ENCODE measurements at places on chromosomes 7 and 10. TPM values are rescaled to one million over a fixed set of nuclear protein-coding genes. Genes with fewer than 3 reads are reported as not detected.

DNA sequence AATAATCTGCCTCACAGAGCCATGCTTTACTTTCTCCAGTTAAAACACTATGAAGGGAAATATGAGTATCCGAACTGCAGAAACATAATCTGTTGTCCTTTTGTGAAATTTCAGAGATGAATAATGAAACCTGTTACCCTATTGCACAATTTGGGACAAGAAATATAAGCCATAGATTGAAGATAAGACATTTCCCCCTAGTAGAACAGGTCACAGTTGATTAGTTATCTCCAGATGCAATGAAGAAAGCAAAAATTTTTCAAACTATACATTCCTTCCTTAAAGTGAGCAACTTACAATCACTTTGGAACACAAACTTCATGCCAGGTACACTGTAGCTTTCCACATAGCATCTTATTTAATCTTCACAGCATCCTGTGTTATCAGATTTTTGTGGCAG lies 2.3 kb upstream of the CHN2 start:
- no peaks in the 10 kb centered on the region for H3K36me3 ChIP-seq
- no peaks in the 10 kb centered on the region for H3K4me1 ChIP-seq
- DNase-seq, result no peak

- peaks cover 19% of the 10 kb centered on the region for H3K27me3 ChIP-seq
- no peaks in the 10 kb centered on the region for H3K36me3 ChIP-seq
- no peak overlapping the region for H3K27ac ChIP-seq
- no peak for DNase-seq
- H3K4me3 ChIP-seq, result no peak overlapping the region
These were observed 3.7 kb downstream of the EN2 start for GRCh38 chr7:155461631-155462030.

- H3K4me1 ChIP-seq, result no peaks in the 10 kb centered on the region
- no peak overlapping the region for H3K27ac ChIP-seq
- H3K27me3 ChIP-seq, result no peaks in the 10 kb centered on the region
- H3K36me3 ChIP-seq, result no peaks in the 10 kb centered on the region
- H3K4me3 ChIP-seq, result no peak overlapping the region
- DNase-seq, result no peak
These were observed 43.8 kb upstream of the DMBT1 start for GRCh38 chr10:122516734-122517133.

GRCh38 chr7:19011212-19011611 lies 106.2 kb downstream of the TWIST1 start:
- H3K36me3 ChIP-seq, result no peaks in the 10 kb centered on the region
- H3K4me1 ChIP-seq, result no peaks in the 10 kb centered on the region
- DNase-seq, result no peak
- no peak overlapping the region for H3K27ac ChIP-seq
- no peak overlapping the region for H3K4me3 ChIP-seq
- H3K27me3 ChIP-seq, result no peaks in the 10 kb centered on the region

DENND11 gene
- 18.5 TPM for total RNA-seq

- no peak for DNase-seq
- H3K36me3 ChIP-seq, result no peaks in the 10 kb centered on the region
- no peaks in the 10 kb centered on the region for H3K27me3 ChIP-seq
- no peaks in the 10 kb centered on the region for H3K4me1 ChIP-seq
These were observed 114.1 kb upstream of the ZMIZ1 start for GRCh38 chr10:78954689-78955088.

- H3K4me1 ChIP-seq, result no peaks in the 10 kb centered on the region
- no peak overlapping the region for H3K4me3 ChIP-seq
- H3K36me3 ChIP-seq, result no peaks in the 10 kb centered on the region
- no peak overlapping the region for H3K27ac ChIP-seq
These were observed 300.8 kb downstream of the SDHAF3 start for GRCh38 chr7:97418312-97418711.

CHCHD1 gene
- 15.3 TPM for total RNA-seq
